Bronchial smooth muscle cell (primary cell): ENCODE measurements at places on chromosomes 11 and 22. TPM values are rescaled to one million over a fixed set of nuclear protein-coding genes. Genes with fewer than 3 reads are reported as not detected.

The ANO3 gene
- 0.26 and 1.3 TPM in 2 replicates for total RNA-seq

The LSP1 gene
- 6.0 and 75.5 TPM in 2 replicates for total RNA-seq

The NELL1 gene
- total RNA-seq: not detected in 2 replicates

The RASSF10 gene
- 0.09 TPM in 1 of 2 replicates, not detected in the other for total RNA-seq

The PLEKHA7 gene
- under 0.01 and 0.17 TPM in 2 replicates for total RNA-seq

The SLCO2B1 gene
- not detected in 2 replicates for total RNA-seq

The OR8G5 gene
- total RNA-seq: not detected in 2 replicates
